ENCODE measurements at places on chromosomes 5 and 9.

DNA sequence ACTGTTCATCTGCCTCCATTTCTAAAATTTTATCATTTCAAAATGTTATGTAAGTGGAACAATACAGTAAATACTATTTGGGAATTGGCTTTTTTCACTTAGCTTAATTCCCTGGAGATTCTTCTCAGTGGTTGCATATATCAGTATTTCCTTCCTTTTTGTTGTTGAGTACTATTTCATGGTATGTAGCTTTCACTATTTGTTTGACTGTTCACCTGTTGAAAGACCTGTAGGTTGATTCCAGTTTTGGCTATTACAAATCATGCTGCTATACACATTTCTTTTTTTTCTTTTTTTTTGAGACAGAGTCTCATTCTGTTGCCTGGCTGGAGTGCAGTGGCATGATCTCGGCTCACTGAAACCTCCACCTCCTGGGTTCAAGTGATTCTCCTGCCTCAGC lies 33.0 kb upstream of the PWWP2A start:
- no peak for DNase-seq

DNA sequence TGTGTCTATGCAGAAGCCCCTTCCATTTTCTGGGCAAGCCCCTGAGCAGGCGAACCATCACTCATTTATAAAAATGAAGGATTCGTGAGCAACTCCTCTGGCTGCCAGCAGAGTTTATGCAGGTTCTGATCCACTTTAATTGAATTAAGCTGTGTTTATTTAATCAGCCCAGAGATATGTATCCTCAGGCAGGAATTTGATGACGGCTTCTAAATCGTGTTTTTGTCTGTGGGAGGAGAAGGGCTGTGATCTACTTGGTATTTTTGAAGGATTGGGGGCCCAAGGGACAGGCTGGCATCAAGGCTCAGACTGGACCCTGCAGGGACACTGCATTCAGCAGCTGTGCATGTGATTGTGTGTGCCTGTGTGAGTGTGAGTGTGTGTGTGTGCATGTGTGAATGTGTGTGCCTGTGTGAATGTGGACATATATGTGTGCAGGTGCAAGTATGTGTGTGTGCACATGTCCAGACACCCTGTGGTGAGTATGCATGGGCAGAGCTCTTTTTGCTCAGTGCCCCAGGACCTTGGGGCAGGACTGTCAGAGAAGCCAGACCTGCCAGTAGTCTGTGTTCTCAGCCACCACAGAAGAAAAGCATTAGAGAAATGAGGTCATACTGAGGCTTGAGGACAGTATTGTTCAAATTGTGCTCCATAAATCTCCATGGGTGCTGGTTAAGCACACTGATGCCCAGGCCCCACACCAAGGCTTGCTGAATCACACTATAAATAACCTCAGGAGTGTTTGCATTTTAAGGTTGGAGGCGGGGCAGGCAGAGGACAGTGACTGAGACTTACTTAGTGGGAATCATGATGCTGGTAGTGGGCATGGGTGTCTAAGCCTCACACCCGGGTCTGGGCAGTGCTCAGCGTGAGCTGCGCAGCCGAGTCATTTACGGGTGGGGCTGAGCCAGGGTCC lies 164.0 kb downstream of the CARTPT start:
- DNase-seq, result no peak

GRCh38 chr5:151667083-151667482 lies 19.6 kb downstream of the SPARC start:
- no peak for DNase-seq

GRCh38 chr5:88539693-88540365 lies 271.2 kb upstream of the TMEM161B start:
- DNase-seq, result no peak

- no peak for DNase-seq
Measured at GRCh38 chr9:120289990-120290975, 289.7 kb downstream of the CDK5RAP2 start.

DNA sequence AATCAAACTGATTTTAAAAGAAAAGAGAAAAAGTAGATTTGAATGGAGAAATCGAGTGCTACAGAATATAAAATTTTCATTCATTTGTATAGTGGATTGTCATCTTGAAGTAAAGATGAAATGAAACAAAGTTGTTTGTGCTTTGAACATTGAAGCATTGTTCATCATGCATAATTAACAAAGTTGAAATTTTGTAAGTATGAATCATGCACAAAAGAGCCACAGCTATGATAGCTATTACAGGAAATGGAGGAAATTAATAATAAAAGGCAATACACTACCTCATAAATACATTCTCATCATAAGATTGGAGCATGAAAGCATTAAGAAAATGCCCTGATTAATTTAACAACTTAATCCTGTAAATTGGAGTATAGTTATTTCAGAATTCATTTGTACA lies 153.4 kb upstream of the TLX3 start:
- no peak for DNase-seq

GRCh38 chr9:38278931-38279679 lies 113.4 kb upstream of the ALDH1B1 start:
- DNase-seq, result no peak

DNA sequence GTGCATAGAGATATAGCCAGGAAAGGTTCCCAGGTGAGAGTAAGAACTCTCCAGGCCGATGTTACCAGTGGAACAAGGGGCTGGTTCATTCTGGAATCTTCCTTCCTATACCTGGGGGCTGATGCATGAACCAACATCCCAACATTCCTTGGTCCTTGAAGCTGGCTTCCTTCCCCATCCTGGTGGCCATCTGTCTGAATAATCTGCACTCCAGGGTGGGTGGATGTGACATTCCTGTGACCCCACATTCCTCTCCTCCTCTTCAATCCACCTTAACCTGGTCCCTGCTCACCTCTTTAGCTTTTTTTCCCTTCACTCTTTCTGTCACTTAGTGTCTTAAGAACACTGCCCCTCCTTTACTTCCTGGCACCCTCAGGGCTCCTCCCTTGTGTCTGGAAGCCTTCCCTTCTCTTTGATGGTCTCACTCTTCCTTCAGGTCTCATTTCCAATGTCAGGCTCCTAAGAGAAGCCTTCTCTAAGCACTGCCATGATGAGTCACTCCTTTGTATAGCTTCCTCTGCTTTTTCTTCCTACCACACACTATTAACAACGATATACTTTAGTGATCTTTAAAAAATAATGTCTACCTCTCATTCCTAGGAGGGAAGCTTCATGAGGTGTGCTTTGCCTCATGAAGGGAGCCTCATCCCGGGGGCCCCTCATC lies 80.3 kb downstream of the BOD1 start:
- DNase-seq, result no peak

- DNase-seq, result no peak
Measured at GRCh38 chr9:70120834-70121510, 77.3 kb downstream of the MAMDC2 start.

Data from stimulated activated CD4-positive, alpha-beta T cell treated with anti-CD3 and anti-CD28 coated beads, Interleukin-2, amount 100 ng/mL, for 24 hours (primary cell).